ENCODE measurements at places on chromosomes 12 and 14.

GRCh38 chr12:109720857-109721189, 7.2 kb downstream of the FAM222A start:
- DNase-seq = no peak

- DNase-seq = no peak
These were observed 87.5 kb upstream of the MON2 start for GRCh38 chr12:62379026-62379722.

DNA sequence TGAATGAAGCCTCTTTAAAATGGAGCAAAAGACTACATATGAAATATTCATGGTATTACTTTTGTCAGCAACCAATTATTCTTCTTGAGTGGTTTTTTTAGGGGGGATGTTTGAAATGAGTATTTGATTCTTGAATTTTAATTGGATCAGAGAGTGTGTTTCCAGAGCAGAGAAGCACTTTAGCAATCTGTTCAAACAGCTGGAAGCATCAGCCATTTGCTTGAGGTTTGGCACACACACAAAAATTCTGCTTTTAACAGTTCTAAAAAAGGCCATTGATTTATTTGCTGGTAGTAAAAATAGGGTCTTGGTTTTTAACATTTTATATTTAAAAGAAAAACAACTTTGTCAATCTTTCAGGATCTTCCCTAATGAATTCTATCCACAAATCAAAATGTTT, 292.7 kb downstream of the LRFN5 start:
- no peak for DNase-seq

- no peak for DNase-seq
These were observed 85.5 kb downstream of the GXYLT1 start for GRCh38 chr12:42059127-42059526.

DNA sequence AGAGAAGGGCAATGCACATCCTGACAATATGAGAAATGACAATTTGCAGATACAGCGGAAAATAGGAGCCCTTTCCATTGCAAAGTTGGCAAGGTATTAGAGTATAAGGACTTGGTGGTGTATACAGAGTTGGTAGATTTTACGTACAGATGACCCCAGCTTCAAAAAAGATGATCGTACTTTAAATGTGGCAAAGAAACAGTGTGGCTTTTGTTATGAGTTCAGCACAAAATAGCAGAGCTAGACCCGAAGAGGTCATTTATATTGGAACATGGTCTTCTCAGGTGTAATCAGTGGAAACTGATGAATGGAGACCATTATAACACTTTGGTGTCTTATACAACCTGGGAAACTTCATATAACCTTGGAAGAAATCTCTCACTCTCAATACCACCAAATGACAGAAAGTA, 2.3 kb downstream of the CLEC2B start:
- no peak for DNase-seq

GRCh38 chr12:106120519-106121105, 18.1 kb downstream of the NUAK1 start:
- DNase-seq = no peak

GRCh38 chr12:117031843-117032592, 67.2 kb downstream of the TESC start:
- DNase-seq = no peak

DNA sequence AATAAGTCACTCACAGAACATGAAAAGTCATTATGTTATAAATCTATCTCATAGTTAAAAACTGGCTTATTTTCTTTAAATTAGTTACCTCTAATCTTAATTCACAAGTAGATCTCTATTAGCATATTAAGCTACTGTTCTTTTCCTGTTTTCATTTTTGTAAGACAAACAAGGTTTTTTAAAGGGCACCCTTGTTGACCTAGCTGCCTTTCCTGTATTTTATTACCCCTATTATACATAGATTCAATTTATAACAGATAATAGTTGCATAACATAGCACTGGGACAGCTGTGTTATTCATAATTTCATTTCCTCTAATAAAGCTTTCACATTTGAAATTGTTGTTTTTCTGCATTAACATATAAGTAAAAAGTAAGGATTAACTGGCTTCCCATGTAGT, 1500.7 kb upstream of the FLRT2 start:
- DNase-seq = no peak

GRCh38 chr14:83485591-83485990, 1951.9 kb upstream of the SEL1L start:
- no peak for DNase-seq

GRCh38 chr14:25050269-25051150, 563 bp upstream of the STXBP6 start:
- no peak for DNase-seq

DNA sequence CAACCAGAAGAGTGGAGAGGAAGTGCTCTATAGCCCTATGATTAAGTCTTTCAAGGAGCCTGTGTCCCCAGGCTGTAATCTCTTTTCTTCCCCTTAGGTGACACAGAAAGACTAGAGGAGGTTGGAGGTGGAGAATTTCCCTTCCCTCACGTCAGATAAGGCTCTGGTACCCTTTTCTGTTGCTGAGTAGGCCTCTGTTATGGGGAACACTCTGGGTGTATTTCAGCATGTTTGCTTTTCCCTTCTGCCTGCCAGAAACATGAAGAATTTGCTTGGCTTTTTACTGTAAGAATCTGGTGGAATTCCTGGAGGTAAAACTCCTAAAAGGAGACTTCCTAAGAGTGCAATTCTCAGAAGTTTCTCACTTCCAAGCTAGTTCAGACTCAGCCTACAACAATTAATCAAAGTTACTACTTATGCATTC, 58.3 kb downstream of the SIX1 start:
- no peak for DNase-seq

DNA sequence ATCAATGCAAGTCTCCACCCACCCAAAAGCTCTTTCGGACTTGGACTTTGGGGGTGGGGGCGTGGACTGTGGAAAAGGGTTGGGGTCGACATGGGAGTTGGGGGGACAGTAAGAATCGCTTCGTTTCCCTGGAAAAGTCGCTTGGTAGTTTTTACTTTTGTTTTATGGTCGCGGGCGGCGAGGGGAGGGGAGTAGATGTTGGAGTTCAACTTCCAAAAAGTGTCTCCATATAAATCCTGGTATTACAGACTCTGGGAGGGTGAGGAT, 568 bp upstream of the BCL11B start:
- DNase-seq = no peak

DNA sequence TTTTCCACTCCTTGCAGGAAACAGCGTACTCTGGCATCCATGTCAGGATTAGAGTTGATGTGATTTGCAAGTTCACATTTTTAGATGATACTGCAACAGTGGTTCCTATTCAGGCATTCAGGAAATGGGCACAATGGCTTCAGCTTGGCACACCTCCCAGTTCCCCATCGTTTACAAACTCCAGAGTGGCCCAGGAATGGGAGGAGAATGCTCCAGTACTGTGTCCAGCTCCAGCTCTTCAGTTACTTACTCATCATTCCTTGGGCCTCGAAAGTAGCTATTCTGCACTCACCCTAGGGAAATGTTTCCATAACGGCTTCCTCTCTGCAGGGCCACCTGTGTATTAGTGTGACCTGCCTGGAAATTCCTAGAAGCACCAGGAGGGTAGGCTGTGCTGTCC, 239.7 kb upstream of the RGS6 start:
- DNase-seq = no peak

Data from CD4-positive, alpha-beta T cell treated with Interleukin-15 for 4 hours (primary cell).